ENCODE measurements at places on chromosomes 16 and 17.

DNA sequence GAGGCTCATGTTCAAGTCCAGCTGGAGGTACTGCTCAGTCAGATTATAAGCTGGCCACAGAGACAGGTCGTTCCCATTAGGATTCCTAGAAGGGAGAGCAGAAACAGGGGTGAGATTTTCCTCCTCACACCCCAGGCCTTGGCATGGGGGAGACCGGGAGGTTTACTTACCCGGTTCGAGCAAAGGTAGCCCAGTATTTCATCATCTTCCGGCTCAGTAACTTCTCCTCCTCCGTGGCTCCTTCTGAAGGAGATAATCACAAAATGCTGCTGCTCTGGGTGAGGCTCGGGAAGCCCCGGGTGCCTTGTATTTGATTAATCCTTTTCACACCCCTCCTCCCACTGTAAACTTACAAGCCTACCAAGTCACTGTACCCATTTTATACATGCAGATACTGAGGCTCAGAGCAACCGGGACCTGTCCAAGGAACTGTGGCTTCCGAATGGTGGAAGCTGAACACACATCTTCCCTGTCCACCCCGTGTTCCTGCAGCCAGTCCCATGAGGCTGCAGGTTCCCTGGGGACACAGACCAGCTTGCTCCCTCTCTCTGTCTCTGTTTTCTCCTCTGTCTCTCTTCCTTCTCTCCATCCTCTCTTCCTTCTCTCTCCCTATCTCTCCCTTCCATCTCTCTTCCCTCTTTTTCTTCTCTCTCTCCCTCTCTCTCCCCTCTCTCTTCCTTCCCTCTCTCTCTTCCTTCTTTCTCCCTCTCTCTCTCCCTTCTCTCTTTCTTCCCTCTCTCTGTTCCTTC, 13.9 kb upstream of the CES1 start:
- no peak for DNase-seq

- peak; percentile 88 for DNase-seq
Measured at GRCh38 chr17:55717898-55718735, 4.5 kb downstream of the TMEM100 start.

GRCh38 chr16:23901178-23902033, 65.6 kb downstream of the PRKCB start:
- no peak for DNase-seq

- no peak for DNase-seq
Measured at GRCh38 chr16:67716097-67716496, 3.0 kb downstream of the GFOD2 start.

DNA sequence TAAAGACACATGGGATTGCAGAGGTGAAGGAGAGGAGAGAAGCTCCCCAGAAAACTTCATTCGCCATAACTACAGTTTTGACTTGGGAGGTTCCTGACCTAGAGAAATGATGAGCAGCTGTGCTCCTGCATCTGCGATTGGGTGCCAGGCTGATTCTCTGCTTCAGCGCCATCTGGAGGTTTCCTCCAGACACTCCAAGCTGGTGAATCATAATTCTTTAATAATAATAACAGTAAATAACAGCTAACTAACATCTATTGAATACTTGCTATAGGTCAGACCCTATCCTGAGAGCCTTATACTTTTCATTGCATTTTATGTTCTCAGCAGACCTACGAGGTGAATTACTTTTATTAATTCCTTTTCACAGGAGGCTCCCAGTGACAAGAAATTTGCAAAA, 575.8 kb downstream of the TOX3 start:
- DNase-seq: peak; percentile 61

- peak; percentile 41 for DNase-seq
Measured at GRCh38 chr16:27431773-27432532, 30.0 kb downstream of the IL21R start.

DNA sequence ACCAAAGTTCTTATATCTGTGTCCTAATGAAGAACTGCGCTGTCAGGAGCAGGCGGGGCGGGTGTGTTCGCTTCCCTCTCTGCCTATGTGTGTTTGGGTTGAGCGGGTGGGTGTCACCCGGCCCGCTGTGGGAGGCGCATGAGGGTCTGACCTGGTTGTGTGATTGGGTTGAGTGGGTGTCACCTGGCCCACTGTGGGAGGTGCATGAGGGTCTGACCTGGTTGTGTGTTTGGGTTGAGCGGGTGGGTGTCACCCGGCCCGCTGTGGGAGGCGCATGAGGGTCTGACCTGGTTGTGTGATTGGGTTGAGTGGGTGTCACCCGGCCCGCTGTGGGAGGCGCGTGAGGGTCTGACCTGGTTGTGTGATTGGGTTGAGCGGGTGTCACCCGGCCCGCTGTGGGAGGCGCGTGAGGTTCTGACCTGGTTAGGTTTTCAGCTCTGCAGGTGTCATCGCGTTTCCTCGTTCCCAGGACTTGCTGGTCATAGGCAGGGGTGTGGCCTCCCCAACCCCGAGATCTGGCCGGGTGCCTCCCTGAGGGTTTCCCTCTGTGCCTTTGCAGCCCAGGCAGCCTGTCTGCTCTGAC, 69.6 kb upstream of the ZNF750 start:
- no peak for DNase-seq

DNA sequence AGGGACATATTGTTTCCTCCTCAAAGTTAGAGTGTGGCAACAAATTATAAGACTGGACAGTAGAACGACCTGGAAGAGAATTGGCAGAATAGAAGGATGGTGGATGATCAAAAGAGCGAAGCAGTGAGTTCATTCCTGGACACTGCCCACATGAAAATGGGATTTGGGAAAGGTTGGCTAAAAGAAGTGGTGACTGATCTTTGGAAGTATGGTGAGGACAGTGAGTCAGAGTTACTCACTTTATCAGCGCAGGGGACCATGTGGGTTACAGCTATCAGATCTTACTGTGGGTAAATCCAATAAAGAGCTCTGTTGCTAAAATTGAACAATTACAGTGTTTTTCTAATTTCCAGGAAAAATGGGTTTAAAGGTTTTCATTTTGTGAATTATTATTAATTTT, 2.7 kb upstream of the TANC2 start:
- DNase-seq: no peak

GRCh38 chr17:43846963-43847371, at the start of gene CD300LG:
Gene CD300LG (plus strand): TSS chr17:43847176. CDS start chr17:43847217, 41 bp downstream.
- no peak for DNase-seq

DNA sequence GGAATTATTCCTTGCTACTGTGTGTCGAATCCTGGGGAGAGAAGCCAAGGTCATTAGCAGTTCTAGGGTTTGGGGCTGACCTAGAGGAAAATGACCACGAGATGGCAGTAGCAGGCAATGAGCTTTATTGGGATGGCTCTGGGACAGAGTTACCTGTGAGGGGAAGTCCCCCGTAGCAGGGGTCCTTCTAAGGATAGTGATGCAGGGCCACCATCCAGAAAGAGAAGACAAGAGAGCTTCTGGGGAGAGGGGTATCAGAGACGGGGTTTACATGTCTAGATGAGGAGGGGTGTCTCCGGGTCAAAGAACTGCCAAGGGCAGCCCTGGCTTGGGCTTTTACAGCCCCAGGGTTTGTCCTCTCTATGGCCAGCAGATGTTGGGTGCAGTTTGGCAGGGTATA, 6.4 kb upstream of the GGT6 start:
- peak; percentile 66 for DNase-seq

GRCh38 chr17:76014925-76015261, 12.2 kb downstream of the EVPL start:
- DNase-seq: no peak

DNA sequence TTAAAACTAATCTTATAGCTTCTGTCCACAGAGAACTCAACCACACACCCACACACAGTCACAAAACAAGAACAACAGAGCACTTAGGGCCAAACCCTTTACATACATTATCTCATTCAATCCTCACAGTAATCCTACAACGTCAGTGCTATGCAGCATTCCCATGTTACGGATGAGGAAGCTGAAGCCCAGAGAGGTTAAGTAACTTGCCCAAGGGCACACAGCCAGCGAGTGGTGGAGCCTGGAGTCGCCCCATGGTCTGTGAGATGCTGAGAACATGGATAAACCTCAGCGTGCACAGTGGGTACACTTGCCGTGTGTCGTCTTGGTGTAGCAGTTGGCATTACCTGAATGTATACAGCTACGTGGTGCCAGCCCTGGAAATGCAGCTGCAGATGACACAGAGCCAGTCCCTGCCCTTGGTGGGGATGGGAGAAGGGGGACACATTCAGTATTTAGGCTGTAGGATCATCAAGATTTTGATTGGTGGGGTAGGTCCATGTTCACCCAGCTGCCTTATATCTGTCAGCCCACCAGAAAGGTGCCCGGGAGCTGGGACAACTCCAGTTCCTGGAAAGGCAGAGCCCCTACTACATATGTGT, 177.0 kb downstream of the IRF8 start:
- no peak for DNase-seq

- no peak for DNase-seq
Measured at GRCh38 chr16:77376358-77376757, 58.5 kb downstream of the ADAMTS18 start.

GRCh38 chr17:49200423-49201083, 9.8 kb downstream of the GNGT2 start:
- DNase-seq: no peak

- DNase-seq: peak; percentile 37
Measured at GRCh38 chr17:72516772-72517399, 396.1 kb downstream of the SOX9 start.

- peak; percentile 19 for DNase-seq
Measured at GRCh38 chr16:12311877-12312276, 335.3 kb downstream of the SNX29 start.

DNA sequence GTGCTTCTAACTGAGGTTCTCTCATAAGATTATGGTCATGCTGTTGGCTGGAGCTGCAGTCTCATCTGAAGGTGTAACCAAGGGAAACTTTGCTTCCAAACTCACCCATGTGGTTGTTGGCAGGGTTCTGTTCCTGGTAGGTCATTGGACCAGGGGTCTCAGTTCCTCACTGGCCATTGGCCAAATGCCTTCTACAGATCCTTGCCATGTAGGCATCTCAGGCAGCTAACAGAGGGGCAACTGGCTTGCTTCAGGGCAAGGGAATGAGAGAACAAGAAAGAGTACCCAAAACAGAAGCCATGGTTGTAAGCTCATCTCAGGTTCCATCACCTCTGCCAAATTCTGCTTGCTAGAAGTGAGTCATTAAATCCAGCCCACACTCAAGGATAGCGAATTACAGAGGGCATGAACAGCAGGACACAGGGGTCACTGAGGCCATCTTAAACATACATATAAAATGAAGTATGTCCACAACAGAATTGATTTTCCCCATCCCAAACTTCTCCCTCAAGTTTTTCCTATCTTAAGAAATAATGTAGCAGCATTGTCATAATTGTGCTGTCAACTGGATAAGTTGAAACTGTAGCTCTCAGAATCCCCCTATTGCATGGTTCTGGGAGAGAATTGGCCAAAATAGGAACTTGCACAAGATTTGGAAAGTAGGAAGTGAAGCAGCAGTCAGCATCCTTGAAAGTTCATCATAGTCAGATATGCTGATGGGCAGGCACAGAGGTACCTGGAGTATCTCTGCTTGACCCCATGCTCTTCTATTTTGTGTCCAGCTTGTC, 42.4 kb upstream of the CES5A start:
- DNase-seq: no peak

DNA sequence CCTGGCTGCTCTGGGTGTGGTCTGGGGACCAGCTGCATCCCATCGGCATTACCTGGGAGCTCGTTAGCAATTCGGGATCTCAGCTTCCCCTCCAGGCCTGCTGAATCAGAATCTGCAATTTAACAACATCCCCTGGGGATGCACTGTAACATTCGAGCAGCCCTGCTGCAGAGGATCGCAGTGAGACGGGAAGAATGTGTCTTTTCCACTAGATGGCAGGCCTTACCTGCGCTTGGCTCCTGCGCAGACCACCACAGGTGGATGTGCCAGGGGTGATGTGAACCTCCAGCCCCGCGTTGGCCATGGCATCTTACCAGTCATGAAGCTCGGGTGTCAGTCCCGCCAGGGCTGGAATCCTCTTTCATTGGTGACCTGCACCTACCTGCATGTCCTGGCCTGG, 209.9 kb downstream of the PRKCB start:
- DNase-seq: peak; percentile 1

DNA sequence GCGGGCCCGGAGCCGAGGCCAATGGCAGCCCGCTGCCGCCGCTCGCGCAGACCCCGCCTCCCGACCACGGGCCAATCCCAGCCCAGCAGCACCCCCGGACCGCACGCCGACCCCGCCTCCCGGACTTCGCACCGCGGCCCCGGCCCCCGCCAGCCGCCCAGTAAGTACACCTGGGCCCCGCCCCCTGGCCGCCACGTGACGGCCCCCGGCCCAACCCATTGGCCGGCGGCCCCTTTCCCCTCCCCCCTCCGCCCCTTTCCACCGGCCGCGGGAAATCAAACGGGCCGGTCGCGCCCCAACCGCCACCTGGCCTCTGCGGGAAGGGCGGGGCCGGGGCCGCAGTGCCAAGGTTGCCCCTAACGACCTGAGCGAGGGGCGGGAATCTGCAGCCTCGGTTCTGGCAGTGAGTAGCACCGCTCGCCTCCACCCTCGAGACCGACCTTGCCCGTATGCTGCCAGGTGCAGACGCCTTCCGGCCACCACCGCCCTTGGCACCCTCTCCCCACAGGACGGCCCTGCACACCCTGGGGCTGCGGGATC, at the start of gene YBX2:
TSS of gene YBX2 (minus strand) at position 26 of the 540 bp plus-strand sequence. CDS start 139 bp downstream, outside the sequence.
- peak; percentile 19 for DNase-seq

DNA sequence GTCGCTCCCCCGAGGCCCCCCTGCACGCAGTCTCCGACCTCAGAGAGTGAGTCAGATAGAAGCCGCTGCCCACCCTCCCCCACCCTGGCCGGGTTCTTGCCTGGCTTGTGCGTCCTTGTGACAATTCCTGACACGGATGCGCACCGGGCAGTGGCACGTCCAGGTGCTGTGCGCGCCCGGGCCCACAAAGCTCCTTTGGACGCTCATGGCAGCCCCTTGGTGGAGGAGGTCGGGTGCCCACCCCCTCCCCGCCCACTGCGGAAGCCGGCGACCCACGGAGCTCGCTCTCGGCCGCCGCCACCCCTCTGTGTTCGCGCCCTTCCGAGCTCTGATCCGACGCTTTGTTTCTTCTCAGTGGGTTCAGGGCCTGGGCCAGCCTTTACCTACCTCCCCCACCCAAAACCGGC, 662 bp upstream of the TUBB3 start:
- DNase-seq: peak; percentile 94

DNA sequence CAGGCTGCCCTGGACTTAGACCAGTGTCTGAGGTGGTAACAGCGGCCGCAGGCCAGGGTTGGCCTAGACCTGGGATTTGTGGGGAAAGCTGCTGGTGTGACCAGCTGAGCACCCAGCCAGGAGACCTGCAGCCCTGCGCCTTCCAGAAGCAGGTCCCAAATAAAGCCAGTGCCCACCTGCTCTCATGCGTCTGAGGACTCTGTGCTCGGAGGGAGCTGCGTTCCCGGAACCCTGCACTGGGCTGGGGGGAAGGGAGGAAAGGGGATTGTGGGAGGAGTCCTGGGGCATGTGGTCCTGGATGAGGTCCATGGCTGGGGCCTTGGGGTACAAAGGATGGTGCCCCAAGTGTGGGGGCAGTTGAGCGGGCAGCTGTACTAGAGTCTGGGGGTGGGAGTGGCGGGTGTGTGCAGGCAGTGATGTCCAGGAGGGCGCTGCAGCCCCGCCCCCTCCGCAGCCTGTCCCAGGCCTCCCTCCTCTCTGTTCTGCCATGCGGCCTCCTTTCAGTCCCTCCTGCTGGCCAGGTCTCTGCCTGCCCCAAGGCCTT, 1.8 kb upstream of the NECAB2 start:
- DNase-seq: no peak

Data from choroid plexus epithelial cell (primary cell).